ENCODE measurements at places on chromosomes 7 and 10.

GRCh38 chr10:65894379-65894778 lies 1031.5 kb upstream of the LRRTM3 start:
- no peak for DNase-seq

DNA sequence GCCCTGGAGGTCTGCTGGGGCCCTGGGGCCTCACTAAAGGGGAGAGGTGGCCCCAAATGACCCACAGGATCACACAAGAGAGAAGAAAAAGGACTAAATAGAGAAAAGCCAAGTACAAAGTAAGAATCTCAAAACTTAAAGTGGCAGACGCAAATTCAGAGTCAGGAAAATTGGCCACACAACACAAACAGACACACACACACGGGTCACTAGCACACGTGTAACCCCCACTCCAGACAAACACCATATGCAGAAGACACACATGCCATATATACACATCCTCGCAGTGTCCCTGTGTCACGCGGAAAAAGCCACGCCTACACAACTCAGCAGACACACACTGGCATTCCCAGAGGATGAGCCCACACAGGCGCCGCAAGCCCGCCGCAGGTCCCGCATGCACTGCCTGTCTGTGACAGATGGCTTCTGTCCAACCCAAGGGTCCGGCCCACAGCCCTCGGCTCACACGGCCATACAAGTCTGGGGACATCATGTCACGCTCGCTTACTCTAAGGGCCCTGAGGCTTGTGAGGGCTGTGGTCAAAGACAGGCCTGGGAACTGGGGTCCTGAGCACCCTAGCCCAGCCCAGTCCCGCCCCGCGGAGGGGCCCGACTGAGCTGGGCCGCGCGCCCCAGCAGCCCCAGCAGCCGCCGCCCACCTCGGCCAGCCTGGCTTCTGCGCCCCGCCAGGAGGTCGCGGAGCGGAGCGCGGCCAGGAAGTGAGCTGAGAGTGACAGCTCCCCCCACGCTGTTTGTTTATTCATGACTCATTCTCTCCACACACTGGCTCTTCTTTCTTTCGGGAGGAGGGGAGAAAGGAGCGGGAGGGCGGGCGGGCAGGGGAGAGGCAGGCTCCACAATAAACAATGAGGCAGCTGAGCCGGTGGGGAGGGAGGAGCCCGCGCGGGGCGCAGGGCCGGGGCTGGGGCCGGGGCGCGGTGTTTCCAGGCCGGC lies 95.5 kb upstream of the ZMIZ1 start:
- no peak for DNase-seq

- no peak for DNase-seq
Measured at GRCh38 chr7:118793582-118793981, 569.1 kb downstream of the ANKRD7 start.

DNA sequence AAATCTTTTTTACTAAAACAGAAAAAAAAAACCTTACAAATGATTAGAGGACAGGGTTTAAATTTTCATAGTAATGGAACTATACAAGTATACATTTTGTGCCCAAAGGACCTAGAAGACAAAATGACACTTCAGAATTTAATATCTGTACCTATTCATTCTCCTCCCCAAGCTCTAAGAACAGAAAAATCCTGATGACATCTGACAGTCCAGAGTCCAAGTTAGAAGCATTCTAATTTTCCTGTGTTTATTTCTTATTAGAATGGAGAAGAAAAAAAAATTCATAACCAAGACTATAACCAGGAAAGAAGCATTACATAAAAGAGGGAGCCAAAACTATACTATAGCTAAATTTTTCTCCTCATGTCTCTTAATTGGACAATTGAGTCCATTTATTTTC lies 138.9 kb upstream of the SLC13A1 start:
- no peak for DNase-seq

GRCh38 chr10:30047430-30047829 lies 12.0 kb downstream of the JCAD start:
- no peak for DNase-seq
